ENCODE measurements at places on chromosomes 7 and 10.

DNA sequence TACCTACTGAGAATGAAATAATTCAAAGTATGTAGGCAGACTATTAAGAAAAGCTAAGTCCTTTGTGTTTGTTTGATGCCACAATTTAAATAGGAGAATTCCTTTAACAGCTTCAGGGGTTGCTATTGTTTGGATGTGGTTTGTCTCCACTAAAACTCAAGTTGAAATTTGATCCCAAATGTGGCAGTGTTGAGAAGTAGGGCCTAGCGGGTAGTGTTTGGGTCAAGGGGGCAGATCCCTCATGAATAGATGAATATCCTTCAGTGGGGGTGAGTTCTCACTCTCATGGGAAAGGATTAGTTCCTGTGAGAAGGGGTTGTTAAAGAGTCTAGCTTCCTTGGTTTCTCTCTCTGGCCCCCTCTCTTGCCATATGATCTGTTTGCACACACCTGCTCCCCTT, 97.0 kb downstream of the HGF start:
- DNase-seq: no peak

DNA sequence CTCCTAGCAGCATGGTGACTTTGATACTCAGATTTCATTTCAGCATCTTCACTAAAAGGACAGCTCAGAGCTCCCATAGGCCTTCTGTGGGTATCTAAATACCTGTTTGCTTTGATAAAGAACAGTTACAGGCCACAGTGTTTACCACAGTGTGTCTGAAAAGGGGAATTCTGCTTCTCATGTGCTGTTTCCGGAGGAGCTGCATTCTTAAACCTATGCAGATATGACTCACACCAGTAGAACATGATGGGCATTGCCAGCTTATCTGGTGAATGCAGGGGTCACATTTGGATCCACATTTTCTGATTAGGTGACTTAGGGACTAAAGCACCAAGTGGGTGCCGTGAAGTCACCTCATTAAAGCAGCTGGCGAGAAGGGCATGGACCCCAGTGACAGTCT, 52.6 kb downstream of the TRRAP start:
- DNase-seq: no peak

DNA sequence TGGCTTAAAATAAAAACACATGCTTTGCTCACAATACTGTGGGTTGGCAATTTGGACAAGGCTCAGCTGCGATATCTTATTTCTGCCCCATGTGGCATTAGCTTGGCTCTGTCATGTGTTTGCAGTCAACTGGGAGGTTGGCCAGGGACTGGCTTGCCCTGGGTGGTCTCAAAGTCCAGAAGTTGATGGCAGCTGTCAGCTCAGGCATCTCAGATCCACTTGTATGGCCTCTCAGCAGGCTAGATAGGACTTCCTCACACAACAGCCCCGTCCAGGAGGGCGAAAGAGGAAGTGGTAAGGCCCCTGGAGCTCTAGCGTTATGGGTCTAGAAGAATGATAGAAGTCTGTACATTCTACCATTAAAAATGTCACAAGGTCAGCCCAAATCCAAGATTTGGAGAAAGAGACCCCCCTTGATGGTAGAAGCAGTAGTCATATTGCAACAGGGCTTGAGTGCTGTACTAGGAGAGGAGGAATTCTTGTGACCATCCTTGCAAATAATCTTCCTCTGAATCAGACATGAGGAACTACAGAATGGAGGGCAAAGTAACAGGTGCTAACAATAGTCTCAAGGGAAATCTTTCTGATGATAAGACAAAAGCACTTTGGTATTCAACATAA, 166.2 kb downstream of the FAM107B start:
- DNase-seq: no peak

- DNase-seq: no peak
Observed at GRCh38 chr7:39228946-39229345, 251.2 kb downstream of the POU6F2 start.

DNA sequence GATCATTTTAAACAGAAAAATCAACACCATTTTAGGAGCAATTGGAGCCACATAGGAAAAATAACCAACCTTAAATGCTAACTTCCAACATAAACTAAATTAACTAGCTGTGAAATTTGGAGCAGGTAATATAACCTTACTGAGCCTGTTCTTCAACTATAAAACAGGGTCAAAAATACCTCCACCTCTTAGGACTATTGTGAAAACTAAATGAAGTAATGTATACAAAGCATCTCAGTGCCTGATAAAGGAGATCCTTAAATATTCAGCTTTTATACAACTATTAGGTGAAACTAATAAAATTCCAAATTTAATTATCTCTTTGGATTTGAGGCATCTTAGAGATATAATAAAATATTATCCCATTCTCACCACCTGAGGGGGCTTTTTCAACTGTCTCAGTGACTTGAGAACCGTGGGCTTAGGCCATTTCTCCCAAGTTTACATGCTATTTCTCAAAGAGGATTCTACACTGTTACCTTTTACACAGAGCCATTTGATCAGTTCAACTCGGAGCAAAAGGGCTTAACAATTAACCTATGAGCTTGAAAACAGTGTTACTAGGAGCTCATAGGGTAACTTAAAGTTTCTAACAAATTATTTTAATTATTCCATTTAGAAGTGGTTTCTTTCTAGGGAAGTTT, 165.0 kb upstream of the ASAH2 start:
- DNase-seq: no peak

DNA sequence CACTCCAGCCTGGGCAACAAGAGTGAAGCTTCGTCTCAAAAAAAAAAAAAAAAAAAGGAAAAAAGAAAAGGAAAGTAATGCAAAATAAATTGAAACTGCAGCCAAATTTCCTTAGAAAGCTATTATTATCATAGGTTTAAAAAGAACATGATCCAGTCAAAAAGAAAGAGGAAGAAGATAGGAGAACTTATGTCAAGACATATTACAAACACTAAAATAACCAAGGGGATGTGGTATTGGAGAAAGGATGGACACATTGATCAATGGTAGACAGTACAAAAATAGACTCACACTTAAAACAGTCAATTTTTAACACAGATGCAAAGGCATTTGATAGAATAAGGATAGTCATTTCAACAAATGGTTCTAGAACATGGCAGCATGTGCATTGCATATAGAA, 27.3 kb upstream of the PFKP start:
- DNase-seq: no peak

DNA sequence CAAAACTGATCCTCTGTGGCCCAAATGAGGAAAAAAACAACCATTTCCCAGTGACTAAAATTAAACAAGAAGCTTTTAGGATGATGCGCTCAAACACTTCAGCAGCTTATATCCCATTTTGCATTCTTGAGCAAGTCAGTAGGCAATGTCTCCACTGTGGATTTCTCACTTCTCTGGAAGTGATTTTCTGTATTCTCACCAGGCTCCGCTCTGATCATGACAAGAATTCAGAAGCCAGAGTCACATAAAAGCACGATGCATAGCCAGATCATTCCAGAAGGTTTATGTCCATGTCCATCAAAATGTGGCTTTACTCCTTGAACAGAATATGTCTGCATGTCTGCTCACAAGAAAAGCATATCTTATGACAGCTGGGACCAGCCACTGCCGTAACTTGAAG, 481.4 kb downstream of the ADRA2A start:
- no peak for DNase-seq
